ENCODE measurements at places on chromosomes 1 and 21.

- DNase-seq = no peak
These were observed 10.6 kb upstream of the RAVER2 start for GRCh38 chr1:64734287-64734652.

GRCh38 chr21:40672602-40673001 is 174.4 kb downstream of the DSCAM start:
- DNase-seq = no peak

GRCh38 chr1:23801338-23801748 is 789 bp upstream of the GALE start:
- DNase-seq = no peak

DNA sequence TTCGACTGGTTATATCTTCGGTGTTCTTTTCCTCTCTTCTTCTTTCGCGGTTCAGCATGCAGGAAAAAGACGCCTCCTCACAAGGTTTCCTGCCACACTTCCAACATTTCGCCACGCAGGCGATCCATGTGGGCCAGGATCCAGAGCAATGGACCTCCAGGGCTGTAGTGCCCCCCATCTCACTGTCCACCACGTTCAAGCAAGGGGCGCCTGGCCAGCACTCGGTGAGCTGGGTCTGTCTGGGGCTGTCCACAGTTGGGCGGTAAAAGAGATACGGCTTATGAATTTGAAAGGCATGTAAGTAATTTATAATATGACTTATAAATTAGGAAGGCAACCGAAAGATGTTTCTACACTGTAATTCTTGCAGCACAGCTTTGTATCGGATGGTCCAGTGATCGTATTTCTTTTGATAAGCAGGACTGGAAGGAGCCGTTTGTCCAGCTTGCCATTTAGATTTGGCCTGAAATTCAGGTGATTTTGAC is 334 bp downstream of the CTH start:
- DNase-seq = no peak

DNA sequence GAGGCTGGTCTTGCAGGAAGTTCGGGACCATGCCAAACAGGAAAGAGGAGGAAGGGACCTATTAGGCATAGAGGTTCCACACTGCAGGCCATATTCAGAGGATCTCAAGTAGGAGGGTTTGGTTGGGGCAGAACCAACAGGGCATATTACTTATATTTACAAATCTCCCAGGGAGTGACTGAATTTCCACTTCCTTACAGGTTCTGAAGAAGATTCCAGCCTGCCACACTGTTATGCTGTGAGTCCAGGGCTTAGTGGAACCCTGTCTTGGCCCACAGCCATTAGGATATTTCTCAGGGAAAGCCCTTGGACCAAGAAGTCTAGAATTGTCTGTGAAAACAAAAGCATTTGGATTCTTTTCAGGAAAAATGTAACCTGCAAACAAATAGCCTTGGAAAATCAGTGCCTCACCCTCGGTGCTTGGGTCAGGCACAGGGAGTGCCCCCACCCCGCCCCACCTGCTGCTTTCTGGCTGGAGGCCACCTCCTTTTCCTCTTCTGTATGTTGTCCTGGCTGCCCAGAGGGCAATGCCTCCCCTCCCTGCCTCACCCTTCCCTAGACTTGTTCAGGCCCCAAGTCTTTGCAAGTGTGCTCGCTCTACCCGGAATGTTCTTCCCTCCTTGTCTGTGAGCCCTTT is 41.0 kb upstream of the JUN start:
- DNase-seq = no peak

- DNase-seq = no peak
These were observed 14.1 kb downstream of the HENMT1 start for GRCh38 chr1:108646648-108647269.

DNA sequence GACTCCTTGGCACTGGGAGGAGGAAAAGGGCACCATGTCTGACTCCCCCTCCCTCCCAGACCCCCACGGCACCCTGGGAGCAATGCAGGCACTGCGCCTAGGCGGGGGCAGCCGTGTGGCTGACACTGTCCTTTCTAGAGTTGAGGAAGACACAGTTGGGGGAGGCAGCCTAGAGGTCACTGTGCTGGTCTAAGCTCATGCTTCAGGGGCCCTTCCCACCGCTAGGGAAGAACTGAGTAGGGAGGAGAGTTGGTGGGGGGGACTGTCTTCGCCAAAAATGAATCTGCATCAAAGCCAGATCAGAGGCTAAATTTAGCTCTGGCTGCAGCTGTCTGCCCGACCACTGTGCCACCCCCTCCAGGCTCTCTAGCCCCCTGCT is 3.4 kb downstream of the SEMA6C start:
- DNase-seq = no peak

- DNase-seq = peak; percentile 66
These were observed 3.6 kb upstream of the INAVA start for GRCh38 chr1:200890818-200891773.

GRCh38 chr1:212622467-212622866 is 13.9 kb downstream of the ATF3 start:
- DNase-seq = no peak

DNA sequence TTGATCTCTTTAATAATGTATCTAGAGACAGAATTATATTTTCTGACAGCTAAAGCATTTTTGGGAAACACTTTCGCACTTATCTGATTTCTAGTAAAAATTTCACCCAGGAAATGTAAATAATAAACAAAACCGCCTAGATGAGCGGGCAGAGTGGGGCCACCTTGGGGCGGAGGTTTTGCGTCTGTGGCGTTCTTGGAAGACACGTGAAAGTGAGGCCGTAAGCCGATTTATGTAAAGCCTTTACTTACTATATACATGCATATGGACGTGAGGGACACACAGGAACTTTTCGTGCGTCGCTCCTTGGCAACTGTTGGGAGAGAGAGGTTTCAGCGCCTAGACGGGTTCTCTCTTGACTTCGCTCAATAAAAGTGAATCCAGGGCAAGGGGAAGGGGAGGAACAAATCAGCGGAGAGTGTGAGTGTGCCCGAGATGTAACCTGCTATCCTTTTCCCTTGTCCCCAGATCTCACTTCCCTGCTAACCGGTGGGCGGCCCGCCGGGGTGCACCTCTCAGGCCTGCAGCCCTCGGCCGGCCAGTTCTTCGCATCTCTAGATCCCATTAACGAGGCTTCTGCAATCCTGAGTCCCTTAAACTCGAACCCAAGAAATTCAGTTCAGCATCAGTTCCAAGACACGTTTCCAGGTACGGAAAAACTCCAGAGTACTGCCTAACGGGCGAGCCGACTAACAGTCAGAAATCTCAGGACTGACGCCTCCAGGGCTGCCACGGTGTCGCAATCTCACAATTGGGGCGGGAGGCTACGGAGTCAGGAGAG is 1.7 kb downstream of the HLX start:
- no peak for DNase-seq

DNA sequence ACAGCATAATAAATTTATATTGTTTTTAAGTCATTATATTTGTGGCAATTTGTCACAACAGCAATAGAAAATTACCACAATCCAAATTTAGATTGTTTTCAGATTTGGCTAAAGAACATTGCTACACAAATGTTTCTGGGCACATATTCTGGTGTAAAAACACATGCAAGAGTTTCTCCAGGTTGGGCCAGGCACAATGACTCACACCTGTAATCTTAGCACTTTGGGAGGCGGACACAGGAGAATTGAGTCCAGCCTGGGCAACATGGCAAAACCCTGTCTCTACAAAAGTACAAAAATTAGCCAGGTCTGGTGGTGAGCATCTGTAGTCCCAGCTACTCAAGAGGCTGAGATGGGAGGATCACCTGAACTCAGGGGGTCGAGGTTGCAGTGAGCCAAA is 8.4 kb downstream of the ERO1B start:
- no peak for DNase-seq

DNA sequence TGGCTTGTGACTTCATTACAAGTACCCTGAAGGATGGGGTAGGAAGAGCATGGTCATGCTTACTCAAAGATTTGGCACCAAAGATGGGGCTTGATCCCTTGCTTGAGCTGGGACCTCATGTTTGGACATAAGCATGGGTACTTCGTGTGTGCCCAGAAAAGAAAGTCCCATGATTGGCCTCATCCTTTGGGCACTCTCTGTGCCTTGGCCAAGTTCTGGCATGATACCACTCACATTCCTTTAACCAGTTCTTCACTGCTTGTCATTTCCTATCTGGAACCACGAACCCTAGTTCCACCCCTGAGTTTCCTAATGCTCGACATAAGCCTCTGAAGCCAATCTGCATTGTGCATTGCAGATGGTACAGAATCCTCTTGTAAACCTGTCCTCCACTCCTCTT is 107.0 kb downstream of the NAV1 start:
- DNase-seq = no peak

- DNase-seq = no peak
These were observed 39.7 kb downstream of the CHML start for GRCh38 chr1:241600496-241600901.

- DNase-seq = no peak
These were observed 21.0 kb downstream of the HSPA13 start for GRCh38 chr21:14361958-14362357.

DNA sequence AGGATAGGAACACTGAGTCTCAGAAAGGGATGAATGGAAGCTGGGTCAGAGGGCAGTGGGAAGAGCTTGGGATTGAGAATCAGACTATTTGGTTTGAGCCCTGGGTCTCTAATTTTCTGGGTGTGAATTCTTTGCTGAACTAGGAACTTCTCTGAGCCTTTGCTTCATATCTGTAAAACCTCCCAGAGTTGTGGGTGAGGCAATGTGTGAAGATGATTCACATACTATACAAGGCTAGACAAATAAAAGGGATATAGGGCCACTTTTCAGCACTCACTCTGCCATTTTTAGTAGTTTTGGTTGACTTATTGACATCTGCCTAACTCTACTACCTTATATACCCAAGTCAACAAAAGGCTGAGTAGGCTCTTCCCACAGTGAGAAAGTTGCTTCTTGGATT is 77.7 kb upstream of the JUN start:
- DNase-seq = no peak

GRCh38 chr1:159980786-159981185 is 26.7 kb upstream of the SLAMF9 start:
- DNase-seq = no peak

DNA sequence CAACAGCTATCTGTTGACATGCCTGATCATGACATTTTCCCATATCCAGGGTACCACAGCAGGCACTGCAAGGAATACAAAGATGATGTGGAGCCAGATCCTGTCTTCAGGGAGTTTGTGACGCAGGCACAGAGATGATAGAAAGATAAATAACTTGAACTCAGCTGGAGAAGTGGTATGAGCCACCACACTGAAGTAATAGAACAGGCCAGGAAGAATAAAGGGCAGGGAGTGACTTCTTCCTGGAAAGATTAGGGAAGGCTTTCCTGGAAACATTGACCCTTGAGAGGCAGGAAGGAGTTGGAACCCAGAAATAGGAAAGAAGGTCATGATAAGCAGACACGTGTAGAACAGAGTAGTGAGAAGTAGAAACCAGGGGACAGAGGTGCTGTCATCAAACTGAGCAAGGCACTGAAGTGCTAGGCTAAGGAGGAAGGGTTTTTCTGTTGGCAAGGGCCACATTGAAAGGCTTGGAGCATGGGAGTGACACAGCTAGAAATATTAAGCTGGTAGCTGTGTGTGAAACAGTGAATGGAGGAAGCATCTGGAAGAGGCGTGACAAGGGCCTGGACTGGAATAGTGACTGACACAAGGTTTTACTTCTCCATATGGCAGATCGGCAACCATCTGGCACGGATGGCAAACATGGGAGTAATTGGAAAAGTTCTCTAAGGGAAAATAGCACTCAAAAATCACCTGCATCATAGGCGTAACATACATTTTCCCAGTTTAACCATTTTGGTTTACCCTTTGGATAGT is 68.4 kb downstream of the AK5 start:
- DNase-seq = no peak

DNA sequence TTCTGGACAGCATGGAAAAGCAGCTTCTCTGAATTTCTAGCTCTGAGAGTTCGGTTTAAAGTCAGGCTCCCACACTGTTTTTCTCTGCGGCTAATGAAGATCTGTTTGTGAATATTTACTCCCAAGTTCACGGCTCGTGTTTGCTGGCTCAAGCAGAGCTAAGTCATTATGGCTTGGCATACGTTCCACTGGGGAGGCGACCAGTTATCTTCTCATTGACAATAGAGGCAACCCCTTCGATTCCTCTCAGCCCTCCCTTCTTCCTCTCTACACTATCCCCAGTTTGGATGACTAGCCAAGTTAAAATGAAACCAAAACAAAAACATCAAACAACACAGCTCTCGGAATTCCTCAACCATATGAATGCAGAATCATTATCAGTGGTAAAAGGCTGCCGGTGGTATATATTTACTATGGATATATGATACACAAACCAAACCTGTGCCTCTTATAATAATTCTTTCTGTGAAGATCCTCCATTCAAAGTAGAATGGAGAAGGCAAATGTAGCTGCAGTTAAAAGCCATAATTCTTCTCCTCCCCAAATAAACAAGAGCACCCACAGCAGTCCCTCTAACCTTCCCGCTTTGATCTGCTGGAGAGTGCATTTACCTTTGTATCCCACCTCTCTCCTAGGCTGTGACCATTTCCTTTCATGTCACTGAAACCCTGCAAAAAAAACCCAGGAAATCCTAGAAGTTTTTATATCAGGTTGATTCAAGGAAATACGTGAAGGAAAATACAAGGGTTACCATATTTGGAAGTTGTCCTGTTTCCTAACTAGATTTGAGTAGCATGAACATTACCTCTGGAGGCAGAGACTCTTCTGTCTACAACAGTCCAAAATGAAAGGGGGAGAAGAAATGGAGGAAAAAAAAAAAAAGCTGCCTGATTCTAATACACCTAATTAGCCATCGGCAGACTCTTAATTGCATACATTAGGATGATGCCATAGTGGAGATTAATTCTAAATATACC is 108.3 kb upstream of the USH2A start:
- DNase-seq = no peak

DNA sequence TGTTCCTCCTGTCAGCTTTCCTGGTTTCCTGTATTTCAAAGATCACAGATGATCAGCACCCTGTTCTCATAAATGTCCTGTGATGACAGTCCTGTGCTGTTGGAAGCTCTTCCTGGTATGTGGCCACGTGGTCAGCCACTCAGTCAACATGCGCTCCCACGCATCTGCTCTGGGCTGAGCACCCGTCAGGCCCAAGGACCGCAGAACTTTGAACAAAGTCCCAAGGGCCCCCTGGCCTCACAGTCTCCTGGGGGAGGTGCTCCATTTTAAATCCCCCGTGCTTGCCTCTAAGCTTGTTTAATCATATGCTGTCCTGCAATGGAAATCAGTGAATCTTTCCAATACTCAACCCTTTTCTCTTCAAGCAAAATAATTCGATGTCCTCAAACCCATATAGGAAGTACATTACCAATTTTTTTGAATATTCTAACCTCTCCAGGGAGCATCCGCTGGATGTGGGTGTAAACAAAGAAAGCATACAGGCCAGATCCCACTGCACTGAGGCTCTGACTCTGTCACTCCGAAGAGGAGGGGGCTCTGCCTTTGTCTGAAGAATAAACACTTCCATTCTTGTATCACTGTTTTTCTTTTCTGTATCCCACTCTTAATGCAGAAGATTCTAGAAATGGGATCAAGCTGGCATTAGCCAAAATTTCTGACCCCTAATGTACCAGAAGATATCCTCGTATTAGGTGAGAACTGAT is 250.3 kb downstream of the SDCCAG8 start:
- no peak for DNase-seq

- no peak for DNase-seq
These were observed 2.4 kb upstream of the RAB4A start for GRCh38 chr1:229268505-229268904.

GRCh38 chr1:86706018-86706635 is 1.8 kb downstream of the SH3GLB1 start:
- DNase-seq = no peak

GRCh38 chr1:58619286-58620054 is 42.4 kb upstream of the TACSTD2 start:
- DNase-seq = no peak

- no peak for DNase-seq
These were observed 13.0 kb downstream of the BATF3 start for GRCh38 chr1:212686591-212686990.

GRCh38 chr1:151790940-151791651 is 796 bp upstream of the TDRKH start:
- peak; percentile 18 for DNase-seq

All from progenitor cell of endocrine pancreas (in vitro differentiated cells).